Activated CD4-positive, alpha-beta T cell treated with anti-CD3 and anti-CD28 coated beads, Interleukin-2, Interleukin-6, amounts not matched to agents 100 ng/mL and 50 ng/mL, durations not matched to agents 16 hours and 8 hours (primary cell): ENCODE measurements at places on chromosomes 3 and 15.

GRCh38 chr3:66029443-66029842, 9.3 kb downstream of the MAGI1 start:
- no peak for DNase-seq

DNA sequence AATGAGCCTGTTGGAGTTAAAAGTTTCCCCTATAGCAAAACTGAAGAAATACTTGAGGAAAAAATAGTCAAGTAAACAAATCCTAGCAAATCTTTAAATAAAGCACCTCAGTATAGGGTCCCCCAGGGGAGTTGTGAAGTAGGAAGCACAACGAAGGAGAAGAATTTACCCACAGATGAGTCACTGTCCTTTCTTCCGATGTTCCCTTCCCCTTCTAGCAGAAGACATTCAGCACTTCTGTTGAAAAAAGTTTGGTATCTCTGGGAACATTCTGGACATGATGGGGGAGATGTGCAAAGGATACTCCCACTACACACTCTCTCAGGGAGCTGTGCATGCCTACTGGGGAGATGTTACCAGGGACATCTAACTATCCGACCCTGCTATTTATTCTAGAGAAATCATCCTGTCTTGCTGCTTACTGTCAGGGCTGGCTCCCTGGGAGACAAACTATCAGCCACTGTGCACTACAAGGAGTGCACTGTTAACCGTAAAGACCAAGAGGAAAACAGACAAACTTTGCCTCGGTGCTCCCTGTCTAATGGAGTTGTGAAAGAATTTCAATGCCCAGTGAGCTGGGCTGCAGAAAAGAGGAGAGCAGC, 93.8 kb downstream of the RFTN1 start:
- no peak for DNase-seq

DNA sequence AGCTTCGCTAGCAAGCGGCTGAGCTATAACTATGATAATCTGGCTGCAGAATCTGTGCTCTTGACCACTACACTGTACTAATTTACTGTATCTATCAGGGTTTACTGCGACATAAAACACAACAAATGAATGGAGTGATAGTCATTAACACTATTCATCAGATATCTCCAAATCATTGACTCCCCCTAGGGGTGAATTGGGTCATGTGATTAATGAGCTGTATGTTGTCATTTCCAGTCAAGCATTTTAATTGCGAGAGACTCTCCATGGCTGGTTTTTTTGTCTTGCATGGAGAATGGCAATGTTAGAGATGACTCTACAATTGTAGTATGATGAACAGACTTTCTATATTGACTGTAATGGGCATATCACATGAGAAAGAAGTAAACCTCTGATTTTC, 10.5 kb upstream of the TM4SF18 start:
- DNase-seq, result no peak

GRCh38 chr3:50314816-50315215, 7.7 kb downstream of the HYAL2 start:
- no peak for DNase-seq

DNA sequence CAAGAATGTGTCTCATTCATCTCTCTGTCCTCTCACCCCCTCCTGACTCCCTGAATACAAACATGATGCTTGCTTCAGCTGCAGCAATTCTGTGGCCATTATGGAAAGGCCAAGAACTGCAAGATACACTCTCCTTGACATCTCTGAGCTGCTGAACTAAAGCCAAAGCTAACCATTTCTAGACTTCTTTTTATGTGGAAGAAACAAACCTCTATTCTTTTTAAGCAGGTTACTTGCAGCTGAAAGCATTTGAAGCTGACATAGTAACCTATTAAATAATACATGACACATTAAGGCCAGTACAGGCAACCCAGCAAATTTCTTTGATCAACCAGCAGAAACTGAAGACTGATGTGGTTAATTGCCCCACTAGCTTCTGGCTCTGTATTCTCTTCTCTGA, 17.5 kb downstream of the FHIT start:
- no peak for DNase-seq

GRCh38 chr3:67593761-67594234, 60.6 kb downstream of the SUCLG2 start:
- DNase-seq, result no peak
